ENCODE measurements at places on chromosomes 1 and 21. TPM values are rescaled to one million over a fixed set of nuclear protein-coding genes. Genes with fewer than 3 reads are reported as not detected.
A peak's percentile ranks its signal among the peaks of the same experiment; 100 is the strongest.

The FCER1G gene
- total RNA-seq: 159 TPM

The RASSF5 gene
- total RNA-seq: 47.2 TPM

DNA sequence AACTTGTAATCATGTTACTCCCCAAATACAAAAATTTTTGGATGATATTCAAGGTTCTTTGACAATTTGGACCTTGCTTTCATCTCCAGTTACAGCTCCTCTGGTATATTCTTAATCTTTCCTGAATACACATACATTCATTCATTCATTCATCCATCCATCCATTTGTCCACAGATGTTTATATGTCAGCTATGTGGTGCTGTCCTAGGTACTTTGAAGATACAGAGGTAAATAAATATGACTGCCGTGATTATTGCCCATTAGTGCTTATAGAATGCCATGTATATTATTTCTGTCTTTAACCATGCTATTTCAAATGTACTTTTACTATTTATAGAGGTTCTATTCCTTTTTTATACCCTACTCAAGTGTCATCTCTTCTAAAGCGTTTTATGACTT is 72.1 kb downstream of the SYT14 start:
- H3K27ac ChIP-seq: no peak overlapping the region
- H3K4me3 ChIP-seq: no peak overlapping the region
- H3K36me3 ChIP-seq: no peaks in the 10 kb centered on the region
- no peak for DNase-seq
- H3K27me3 ChIP-seq: no peaks in the 10 kb centered on the region

DNA sequence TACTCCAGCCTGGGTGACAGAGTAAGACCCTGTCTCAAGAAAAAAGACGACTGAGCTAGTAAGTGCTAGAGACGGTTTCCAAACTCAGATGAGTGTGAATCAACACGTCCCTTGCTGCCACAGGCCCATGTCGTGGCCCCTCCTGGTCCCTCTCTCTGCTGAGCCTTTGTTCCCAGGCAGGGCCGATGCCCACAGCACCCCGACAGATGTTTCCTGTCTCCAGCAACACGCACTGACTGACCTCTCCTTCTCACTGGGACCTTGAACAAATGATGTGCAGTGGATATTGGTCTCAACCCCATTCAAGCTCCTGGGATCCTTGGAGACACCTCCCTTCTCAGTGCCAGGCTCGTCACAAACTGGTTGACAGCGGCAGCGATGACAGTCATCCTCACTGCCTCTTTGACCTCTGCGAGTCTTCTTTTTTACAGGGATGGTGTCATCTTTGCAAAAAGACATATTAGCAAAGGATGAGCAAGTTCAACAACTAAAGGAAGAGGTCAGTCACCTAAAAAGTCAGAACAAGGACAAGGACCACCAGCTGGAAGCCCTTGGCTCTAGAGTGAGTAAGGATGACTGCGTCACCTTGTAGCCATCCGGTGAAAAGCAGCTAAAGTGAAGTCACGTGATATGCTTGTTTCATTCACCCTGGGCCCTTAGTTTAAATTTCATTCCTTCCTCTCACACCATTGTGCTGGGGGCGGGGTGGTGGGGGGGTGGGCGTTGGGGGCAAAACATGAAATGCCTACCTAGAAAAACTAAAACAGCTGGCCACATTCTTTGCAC is 65.8 kb downstream of the FHAD1 start:
- DNase-seq: no peak
- H3K4me1 ChIP-seq: no peaks in the 10 kb centered on the region
- H3K27me3 ChIP-seq: no peaks in the 10 kb centered on the region

The OLIG2 gene
- not detected for total RNA-seq

The FAM78B gene
- total RNA-seq: 0.91 TPM

DNA sequence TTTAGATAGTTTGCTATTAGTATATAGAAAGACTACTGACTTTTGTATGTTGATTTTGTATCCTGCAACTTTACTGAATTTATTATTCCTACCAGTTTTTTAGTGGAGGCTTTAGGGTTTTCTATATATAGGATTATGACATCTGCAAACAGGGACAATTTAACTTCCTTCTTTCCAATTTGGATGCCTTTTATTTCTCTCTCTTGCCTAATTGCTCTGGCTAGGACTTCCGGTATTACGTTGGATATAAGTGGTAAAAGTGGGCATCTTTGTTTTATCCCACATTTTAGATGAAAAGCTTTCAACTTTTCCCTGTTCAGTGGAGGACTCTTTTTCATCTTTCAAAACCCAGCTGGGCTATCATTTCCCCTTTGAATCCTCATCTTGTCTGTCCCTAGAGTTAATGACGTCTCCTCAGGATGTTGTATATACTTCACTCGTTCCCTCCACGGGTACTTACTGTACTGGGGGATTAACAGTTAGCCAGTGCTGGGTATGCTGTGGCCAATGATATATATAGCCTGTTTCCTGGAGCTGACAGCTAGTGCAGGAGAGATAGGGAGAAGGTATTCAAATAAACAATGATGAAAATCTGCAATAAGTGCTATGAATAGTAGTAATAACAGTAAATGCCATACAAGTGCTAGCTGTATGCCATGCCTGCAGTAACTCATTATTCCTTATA is 9.8 kb downstream of the ACOT11 start:
- no peak overlapping the region for H3K4me3 ChIP-seq
- DNase-seq: no peak
- H3K27ac ChIP-seq: no peak overlapping the region
- H3K36me3 ChIP-seq: no peaks in the 10 kb centered on the region
- no peaks in the 10 kb centered on the region for H3K27me3 ChIP-seq

GRCh38 chr1:183550915-183551314 is 39.3 kb downstream of the NCF2 start:
- H3K4me3 ChIP-seq: no peak overlapping the region
- no peaks in the 10 kb centered on the region for H3K4me1 ChIP-seq
- H3K36me3 ChIP-seq: peaks cover 74% of the 10 kb centered on the region
- no peak overlapping the region for H3K27ac ChIP-seq
- DNase-seq: no peak

The ERICH3 gene
- 13.6 TPM for total RNA-seq

DNA sequence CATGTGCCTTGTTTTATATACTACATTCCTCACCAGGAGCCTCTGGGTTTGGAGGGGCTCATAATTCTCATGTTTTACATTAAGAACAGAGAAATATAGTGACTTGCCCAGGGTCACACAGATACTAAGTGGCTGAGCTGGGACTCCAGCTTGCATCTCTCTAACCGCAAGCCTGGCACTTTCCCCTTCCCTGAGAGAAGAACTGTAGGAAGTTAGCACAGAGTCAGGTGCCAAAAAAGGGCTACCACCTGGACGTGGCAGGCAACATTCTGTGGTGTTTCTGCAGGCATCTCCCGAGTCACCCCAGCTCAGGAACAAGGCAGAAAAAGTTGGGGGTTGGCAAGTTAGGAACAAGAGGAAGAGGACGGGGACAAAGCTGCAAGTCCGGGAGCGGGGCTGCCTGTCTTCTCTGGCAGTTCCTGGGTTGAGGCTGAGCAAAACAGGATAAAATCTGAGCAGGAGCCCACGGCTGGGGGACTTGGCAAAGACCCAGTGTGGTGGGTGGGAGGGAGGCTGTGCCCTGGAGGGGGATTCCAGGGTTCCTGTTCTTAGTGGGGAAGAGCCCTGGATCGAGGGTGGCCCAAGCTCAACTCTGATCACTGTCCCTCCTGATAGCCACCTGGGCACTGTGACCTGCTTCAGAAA is 9.8 kb downstream of the PLA2G5 start:
- DNase-seq: no peak
- H3K36me3 ChIP-seq: no peaks in the 10 kb centered on the region
- H3K27me3 ChIP-seq: no peaks in the 10 kb centered on the region
- H3K27ac ChIP-seq: no peak overlapping the region

DNA sequence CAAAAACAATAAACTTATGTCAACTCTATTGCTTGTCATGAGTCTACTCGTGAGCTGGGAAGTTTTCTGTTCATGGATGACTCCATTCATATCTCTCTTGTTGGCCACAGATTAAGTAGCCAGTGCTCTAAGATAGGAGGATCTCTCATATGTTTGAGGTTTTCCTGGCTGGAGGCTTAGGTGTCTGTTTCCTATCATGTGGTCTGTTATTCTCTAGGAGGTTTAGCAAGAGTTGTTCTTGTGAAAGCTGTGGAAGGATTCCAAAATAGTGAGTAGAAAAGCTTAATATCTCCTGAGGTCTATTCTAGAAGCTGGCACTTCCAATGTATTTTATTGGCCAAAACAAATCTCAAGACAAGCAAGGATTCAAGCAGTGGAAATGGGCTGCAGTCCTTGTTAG is 5.8 kb upstream of the KRTAP20-2 start:
- H3K4me3 ChIP-seq: no peak overlapping the region
- H3K27ac ChIP-seq: no peak overlapping the region
- H3K4me1 ChIP-seq: no peaks in the 10 kb centered on the region
- H3K36me3 ChIP-seq: no peaks in the 10 kb centered on the region
- H3K27me3 ChIP-seq: no peaks in the 10 kb centered on the region
- DNase-seq: no peak

DNA sequence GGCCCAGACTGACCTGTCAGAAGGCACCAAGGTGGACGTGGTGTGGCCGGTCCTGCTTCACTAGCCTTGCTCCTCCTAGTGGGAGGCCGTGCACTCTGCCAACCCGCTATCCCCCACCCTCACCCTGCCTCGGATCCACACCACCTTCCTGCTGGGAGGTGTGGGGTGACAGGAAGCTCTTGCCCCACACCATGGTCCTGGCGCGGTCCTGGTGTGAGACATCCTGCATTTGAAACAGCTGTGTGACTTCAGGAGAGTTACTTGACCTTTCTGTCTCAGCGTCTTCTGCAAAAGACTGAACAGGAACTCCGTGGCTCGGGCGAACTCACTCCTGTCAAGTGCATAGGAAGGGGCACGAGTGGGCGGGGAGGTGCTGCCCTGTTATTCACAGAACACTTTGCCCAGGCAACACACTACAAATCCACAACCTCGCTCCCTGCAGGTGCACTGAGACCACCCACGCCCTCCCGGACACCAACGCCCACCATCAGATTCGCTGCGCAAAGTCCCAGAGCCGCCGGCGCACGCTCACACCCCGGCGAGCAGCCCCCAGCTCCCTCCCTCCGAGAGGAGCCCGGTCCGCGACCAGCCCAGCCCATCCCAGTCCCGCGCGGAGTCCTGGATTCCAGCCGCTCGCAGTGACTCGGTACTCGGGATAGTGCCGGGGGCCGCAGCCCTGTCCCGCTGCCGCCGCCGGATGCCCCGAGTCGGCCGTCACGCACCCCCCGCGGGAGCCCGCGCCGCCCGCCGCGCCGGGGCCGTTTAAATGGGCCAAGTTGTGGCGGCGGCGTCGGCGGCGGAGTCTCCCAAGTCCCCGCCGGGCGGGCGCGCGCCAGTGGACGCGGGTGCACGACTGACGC is at the start of gene SAMD11:
TSS of gene SAMD11 (plus strand) at position 793 of the 860 bp plus-strand sequence. CDS start 509 bp downstream, outside the sequence.
- H3K36me3 ChIP-seq: no peaks in the 10 kb centered on the region
- H3K4me3 ChIP-seq: peak within 1 kb of the TSS; percentile 55
- DNase-seq: peak; percentile 98
- H3K27me3 ChIP-seq: peaks cover 2% of the 10 kb centered on the region
- peaks cover 43% of the 10 kb centered on the region for H3K4me1 ChIP-seq

DNA sequence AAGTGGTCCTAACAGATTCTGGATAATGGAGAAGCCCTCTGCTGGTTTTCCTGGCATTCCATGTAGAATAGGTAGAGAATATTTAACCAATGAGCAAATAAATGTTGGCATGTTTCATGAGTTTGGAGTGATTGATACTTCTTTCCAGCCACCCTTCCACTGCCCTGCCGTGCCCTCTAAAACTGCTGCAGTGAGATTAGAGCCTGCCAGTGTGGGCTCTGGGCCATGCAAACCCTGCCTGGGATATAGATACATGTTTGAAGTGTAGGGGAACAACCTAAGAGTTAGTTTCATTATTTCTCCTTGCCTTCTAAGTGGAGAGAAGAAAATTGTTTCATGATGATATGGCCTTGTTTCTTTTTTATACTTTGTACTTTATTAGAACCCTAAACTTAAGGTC is 10.4 kb downstream of the UBE2Q1 start:
- H3K4me1 ChIP-seq: peaks cover 18% of the 10 kb centered on the region
- peak overlapping the region; percentile 13 for H3K27ac ChIP-seq
- no peak for DNase-seq
- H3K36me3 ChIP-seq: peaks cover 40% of the 10 kb centered on the region

The HMGCL gene
- total RNA-seq: 27.5 TPM

- peak overlapping the region; percentile 50 for H3K27ac ChIP-seq
- no peaks in the 10 kb centered on the region for H3K27me3 ChIP-seq
- peak; percentile 58 for DNase-seq
- H3K4me1 ChIP-seq: peaks cover 78% of the 10 kb centered on the region
- no peaks in the 10 kb centered on the region for H3K36me3 ChIP-seq
These were observed 184.2 kb downstream of the ETS2 start for GRCh38 chr21:38989745-38990423.

DNA sequence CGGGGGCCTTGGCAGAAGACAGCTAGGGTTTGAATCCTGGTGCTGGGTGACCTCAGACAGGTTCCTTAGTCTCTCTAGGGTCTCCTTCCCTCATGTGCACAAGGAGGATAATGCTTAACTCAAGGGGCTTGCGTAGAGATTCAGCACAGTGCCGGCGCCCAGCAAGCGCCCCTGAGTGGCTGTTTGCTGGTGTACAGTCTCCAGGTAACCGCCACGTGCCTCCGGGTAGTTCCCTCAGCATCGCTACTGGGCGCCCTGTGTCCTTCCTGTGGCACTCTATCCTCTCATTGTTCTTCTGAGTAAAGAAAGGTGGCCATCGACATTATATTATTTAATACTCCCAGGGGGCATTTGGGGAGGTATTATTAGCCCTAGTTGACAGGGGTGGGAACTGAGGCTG is 80.9 kb downstream of the NENF start:
- H3K27me3 ChIP-seq: no peaks in the 10 kb centered on the region
- H3K27ac ChIP-seq: no peak overlapping the region
- H3K4me1 ChIP-seq: peaks cover 16% of the 10 kb centered on the region

DNA sequence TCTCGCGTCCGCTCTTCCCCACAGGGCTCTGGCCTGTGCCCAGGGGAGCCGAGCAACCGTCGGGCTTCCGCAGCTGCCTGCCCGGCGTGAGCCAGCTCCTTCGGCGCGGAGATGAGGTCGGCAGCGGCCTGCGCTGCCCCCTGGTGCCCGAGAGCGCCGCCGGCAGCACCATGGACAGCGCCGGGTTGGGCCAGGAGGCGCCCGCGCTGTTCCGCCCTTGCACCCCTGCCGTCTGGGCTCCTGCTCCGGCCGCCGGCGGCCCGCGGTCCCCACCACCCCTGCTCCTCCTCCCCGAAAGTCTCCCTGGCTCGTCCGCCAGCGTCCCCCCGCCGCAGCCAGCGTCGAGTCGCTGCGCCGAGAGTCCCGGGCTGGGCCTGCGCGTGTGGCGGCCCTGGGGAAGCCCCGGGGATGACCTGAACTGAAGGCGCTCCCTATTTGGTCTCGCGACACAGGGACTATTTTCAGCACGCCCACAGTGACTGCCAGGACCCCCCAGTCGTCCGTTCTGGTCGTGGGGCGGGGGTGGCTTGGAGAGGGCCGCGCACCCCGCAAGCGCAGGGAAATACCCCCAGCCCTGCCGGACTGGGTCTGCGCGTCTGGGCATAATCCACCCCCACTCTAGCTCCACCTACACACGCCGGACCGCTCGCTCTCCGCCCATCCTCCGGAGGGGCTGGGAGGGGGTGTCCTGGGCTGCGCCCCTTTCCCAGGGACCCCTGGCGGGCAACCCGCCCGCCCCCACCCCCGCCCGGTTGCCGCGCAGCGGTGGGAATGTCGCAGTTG is 1.3 kb downstream of the HES3 start:
- peak; percentile 97 for DNase-seq
- peaks cover 32% of the 10 kb centered on the region for H3K27me3 ChIP-seq
- no peak overlapping the region for H3K27ac ChIP-seq
- H3K4me1 ChIP-seq: peaks cover 36% of the 10 kb centered on the region

- H3K27ac ChIP-seq: no peak overlapping the region
- H3K36me3 ChIP-seq: no peaks in the 10 kb centered on the region
- H3K4me3 ChIP-seq: no peak overlapping the region
- no peak for DNase-seq
- H3K4me1 ChIP-seq: no peaks in the 10 kb centered on the region
- no peaks in the 10 kb centered on the region for H3K27me3 ChIP-seq
These were observed 85.3 kb upstream of the GPR88 start for GRCh38 chr1:100452641-100453040.

Data from upper lobe of left lung (tissue), 6 donors.